ENCODE measurements at places on chromosomes 3 and 15.

- no peak for DNase-seq
Measured at GRCh38 chr3:195587824-195588223, 4.1 kb upstream of the APOD start.

GRCh38 chr15:75680007-75680789, 32.5 kb downstream of the CSPG4 start:
- DNase-seq: no peak

GRCh38 chr15:52115598-52116427, 3.2 kb upstream of the BCL2L10 start:
- DNase-seq: no peak

DNA sequence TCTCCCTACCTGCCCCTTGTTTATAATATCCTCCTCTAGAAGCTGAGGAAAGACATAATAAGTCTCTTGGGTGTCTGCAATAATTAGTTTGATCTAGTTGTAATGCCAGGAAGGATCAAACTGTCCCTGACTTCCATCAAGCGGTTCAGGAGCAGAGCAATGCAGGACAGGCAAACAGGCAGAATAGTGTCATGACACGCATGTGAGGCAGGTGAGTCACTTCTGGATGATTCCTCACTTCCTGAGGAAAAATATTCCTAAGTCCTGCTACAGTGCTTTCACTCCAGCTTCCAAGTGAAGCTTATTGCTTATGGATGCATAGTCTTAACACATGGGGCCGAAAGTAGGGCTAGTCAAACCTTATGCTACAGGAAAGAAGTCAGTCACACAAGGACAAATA, 85.8 kb downstream of the GREM1 start:
- no peak for DNase-seq

GRCh38 chr15:40843885-40844695, at the start of gene SPINT1:
TSS of gene SPINT1 (plus strand) at chr15:40844048. CDS start at chr15:40844555, 507 bp downstream.
- DNase-seq: peak; percentile 35

GRCh38 chr3:154250291-154250690, 74.0 kb downstream of the DHX36 start:
- no peak for DNase-seq

DNA sequence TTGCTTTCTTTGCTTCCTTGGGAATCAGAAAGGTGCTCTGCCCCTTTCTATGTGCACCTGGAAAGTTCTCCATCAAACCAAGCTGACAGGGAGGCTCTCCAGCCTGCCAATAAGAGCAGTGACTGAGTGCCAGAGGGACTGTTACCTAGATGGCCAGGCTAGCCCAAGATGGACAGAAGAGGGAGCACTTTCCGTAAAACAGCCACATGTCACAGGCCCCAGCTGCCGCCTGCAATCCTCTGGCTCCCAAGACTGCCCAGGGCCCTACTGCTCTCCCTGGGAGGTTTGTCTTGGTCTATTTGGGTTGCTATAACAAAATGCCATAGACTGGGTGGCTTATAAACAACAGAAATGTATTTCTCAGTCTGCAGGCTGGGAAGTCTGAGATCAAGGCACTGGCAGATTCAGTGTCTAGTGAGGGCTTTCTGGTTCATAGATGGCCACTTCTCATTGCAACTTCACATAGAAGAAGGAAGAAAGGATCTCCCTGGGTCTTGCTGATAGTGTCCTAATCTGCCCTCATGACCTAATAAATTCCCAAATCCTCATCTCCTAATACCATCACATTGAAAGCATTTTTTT, 72.3 kb downstream of the TAMM41 start:
- DNase-seq: no peak

DNA sequence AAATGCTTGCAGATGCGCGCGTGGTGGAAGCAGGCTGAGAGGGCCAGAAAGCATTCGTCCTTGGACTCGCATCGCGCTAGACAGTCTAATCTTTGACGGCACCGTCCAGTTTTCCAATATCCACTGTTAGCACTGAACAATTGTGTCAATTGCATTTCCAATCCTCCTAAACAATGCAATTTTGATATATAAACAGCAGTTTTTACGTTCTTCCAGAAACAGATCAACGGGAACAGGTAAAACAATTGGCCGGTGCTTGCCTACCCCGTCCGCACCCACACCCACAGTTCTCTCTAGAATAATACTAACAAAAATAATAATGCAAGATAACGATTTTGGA, 17.2 kb downstream of the CPN2 start:
- no peak for DNase-seq

- DNase-seq: no peak
Measured at GRCh38 chr3:61563313-61564271, 2.2 kb downstream of the PTPRG start.

DNA sequence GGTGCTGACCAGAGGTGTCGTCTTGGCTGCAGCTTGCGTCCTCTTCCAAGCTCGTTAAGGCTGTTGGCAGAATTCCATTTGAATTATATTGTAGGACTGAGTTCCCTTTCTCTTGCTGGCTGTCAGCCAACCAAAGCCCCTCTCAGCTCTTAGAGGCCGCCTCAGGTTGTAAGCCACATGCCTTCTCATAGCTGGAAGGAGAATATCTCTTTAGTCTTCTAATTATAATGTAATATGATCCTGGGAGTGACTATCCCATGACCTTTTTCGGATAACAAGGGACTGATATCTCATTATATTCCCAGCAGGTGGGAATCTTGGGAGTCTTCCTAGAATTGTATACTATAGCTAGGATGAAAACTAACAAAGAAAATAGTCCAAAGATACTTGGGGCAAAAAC, 4.8 kb downstream of the SCG5 start:
- no peak for DNase-seq

- DNase-seq: peak; percentile 86
Measured at GRCh38 chr3:105764378-105765307, 104.2 kb downstream of the CBLB start.

GRCh38 chr3:50428007-50428633, 68.8 kb upstream of the TMEM115 start:
- no peak for DNase-seq

DNA sequence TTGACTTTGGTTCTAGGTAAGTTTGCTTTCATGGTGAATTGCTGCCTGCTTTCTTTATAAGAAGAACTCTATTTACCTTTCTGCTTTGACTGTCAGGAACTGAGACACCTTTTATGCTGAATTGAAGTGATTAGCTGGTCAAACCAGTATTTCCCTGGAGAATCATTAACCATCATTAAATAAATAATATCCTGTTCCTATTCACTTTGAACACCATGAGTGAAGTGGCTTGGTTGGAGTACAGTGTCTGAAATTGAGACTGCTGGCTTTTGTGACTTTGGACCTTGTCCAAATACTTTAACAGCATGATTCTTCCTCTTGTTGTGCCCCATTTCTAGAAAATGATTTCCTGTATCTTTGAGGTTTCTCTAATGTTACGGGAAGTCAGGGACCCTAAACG, 5.6 kb upstream of the TMEM62 start:
- DNase-seq: no peak

GRCh38 chr3:77933926-77934325, 894.0 kb downstream of the ROBO2 start:
- DNase-seq: no peak

DNA sequence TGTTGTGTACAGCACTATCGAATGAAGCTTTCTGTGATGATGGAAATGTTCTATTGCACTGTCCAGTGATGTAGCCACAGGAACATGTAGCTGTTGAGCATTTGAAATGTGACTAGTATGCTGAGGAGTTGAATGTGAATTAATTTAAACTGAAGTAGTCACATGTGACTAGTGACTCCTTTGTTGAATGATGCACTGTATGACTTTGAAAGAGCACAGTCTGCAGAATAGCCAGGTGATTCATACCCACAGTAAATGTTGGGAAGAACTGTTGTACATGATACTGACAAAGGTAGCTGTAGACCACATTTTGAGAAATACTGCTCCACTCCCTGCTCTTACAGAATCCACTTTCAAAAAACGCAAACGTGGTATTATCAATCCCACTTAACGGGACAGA, 34.0 kb upstream of the ACTL6A start:
- DNase-seq: no peak

- no peak for DNase-seq
Measured at GRCh38 chr3:180657094-180657493, 22.2 kb downstream of the CCDC39 start.

- DNase-seq: peak; percentile 29
Measured at GRCh38 chr15:59685737-59686297, 3.3 kb downstream of the BNIP2 start.

GRCh38 chr3:174208161-174208560, 651.0 kb upstream of the NAALADL2 start:
- no peak for DNase-seq

- no peak for DNase-seq
Measured at GRCh38 chr3:24596626-24597025, 102.0 kb upstream of the THRB start.

GRCh38 chr3:185332026-185332735, 30.8 kb upstream of the MAP3K13 start:
- DNase-seq: peak; percentile 95

- no peak for DNase-seq
Measured at GRCh38 chr3:13093687-13094086, 20.5 kb upstream of the IQSEC1 start.

DNA sequence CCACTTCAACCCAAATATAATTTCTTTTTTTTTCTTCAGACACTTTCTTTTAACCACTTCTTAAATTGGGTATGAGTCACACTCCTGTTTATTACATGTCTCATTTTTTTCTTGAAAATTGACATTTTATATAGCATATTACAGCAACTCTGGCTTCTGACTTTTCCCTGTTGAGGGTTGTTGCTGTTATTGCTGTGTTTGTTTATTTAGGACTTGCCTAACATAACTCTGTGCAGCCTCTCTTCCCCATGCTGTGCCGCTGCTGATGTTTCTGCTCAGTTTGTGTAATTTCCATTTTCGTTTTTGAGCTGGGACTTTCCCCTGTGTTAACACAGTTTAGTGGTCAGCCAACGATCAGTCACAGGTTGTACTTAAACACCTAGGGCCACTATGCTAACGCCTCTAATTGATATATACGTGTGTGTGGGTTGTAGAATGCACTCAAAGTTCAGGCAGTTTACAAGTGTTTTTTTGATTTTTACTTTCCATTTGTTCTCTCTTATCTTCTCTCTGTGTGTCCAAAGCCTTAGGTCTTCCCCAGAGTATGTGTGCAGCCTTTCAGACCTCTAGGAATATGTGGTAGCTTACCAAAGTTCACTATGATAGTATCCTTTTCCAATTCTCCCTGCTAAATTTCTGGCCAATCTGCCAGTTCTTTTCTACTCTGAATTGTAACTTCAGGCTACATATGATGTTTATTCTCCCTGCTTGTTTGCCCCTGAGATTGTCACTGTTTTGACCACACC, 337.2 kb downstream of the ZBTB20 start:
- DNase-seq: peak; percentile 25
